ENCODE measurements at places on chromosomes 2 and 18.

DNA sequence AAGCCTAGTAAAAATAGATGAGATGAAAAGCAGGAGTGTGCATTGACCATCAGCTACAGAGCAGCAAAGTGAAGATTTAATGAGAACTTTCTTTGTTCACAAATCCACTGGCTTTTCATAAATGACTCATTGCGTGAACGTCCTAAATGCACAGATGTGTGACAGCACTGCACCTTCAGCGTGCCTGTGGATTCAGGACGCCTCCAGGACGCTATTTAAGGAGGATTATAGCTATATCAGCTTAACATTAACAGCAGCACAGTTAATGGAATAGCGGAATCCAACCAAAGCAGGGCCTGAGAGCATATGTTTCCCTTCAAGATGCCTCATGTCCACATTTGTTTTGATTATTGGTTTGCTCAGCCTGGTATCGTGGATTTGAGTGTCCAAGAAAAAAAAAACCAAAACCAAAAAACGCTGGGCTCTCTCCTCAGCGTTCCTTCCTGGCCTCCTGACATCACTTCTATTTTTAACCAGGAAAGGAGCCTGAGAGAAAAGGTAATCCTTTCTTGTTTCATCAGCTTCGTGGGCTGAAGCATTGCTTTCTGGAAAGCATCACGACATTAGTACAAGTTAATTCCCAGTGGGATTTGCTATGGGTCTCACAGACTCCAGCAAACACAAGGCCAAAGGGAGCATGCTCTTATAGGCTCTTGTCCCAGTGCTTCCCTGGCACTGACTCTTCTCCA is 447.0 kb upstream of the SMIM21 start:
- DNase-seq, result no peak

GRCh38 chr2:126719833-126720351 is 63.9 kb downstream of the GYPC start:
- no peak for DNase-seq

GRCh38 chr2:216428618-216429350 is 16.5 kb downstream of the SMARCAL1 start:
- DNase-seq, result no peak

DNA sequence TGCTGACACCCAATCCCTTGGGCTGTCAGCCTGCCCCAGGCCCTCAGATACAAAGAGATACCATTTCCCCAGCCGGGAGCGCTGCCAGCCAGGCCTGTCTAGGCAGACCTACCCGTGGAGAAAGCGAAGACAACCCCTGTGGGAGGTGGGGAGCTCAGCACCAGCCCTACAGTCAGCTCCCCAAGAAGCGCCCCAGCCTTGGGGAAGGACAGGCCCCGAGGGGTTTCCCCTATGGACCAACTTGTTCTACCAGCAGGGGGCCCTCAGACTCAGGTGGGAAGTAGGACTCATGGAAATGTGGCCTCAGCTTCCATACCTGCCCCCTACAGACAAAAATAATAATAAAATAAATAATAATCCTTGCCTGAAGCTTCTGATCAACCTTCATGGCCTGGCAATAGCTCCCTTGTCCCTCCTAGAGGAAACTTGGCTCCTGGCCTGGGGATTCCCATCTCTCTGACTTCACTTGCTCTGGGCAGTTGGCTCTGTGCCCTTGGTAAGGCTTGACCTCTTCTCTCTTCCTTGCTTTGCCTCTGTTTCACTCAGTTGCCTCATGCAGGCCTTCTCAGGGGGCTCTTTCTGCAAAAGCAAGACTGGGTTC is 7.0 kb downstream of the SLC35F6 start:
- DNase-seq, result no peak

DNA sequence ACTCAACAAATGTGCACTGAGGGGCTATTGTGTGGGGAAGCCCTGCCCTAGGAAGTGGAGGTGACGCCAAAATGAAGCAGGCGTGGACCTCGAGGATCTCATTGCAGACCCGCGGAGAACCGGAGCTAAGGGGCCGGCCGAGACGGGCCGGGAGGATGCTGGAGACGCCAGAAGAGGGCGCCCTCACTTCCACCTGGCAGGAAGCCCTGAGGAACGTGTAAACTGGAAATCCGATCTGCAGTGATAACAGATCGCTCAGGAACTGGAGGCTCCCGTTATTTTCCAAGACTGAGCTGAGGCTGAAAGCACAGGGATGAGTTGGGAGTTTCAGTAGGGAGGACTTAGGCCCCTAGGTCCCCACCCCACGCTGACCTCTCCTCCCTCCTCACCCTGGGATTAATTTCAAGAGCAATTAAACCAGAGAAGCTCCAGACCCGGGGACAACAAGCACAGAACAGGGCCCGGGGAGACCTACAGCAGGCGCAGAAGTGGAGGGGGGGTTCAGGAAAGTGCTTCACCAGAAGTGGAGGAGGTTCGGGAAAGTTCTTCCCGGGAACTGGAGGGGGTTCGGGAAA is 7.7 kb upstream of the COL6A3 start:
- DNase-seq, result peak; percentile 77

GRCh38 chr2:104658144-104658835 is 195.6 kb upstream of the POU3F3 start:
- DNase-seq, result peak; percentile 19

GRCh38 chr2:25389161-25389560 is 47.4 kb upstream of the DNMT3A start:
- no peak for DNase-seq

GRCh38 chr2:238243496-238244076 is 3.7 kb upstream of the HES6 start:
- DNase-seq, result no peak

GRCh38 chr18:25077038-25077943 is 274.7 kb downstream of the ZNF521 start:
- DNase-seq, result peak; percentile 19

GRCh38 chr2:74149247-74149525 is 1.5 kb upstream of the BOLA3 start:
- no peak for DNase-seq

DNA sequence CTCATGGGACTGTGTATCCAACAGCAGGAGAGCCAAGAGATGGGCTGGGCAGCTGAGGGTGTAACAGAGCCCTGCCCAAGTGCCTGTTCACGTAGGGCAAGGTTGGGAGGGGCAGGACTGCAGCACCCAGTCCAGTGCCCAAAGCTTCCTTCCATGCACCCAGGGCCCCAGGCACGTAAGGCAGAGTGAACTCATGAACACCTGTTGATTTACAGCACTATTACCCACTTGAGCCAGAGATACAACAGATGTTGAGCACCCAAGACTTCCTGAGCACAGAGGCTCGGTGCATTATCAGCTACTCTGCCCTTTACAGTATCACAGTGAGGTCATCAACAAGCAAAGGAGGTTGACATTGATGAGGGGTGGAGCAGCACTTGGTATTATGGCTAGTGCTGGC is 50.2 kb upstream of the FHL2 start:
- DNase-seq, result no peak

GRCh38 chr2:118748245-118748885 is 99.1 kb downstream of the EN1 start:
- no peak for DNase-seq

DNA sequence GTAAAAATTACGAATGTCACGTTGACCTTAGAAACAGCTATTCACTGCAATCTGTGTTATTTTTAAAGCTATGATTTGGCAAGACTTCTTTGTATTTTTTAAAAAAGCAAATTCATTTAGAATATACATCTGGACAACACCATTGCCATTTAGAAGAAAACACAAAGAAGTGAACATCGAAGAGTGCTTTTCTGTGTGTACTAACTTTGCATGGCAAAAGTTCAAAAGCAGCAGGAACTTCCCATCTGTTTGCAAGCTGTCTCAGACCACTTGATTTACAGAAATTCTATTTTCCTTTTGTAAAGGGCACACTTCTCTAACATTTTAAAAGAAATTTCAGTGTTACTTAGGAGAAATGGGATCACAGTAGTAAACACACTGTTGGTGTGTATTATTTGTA is 145.9 kb downstream of the CALCRL start:
- DNase-seq, result no peak

DNA sequence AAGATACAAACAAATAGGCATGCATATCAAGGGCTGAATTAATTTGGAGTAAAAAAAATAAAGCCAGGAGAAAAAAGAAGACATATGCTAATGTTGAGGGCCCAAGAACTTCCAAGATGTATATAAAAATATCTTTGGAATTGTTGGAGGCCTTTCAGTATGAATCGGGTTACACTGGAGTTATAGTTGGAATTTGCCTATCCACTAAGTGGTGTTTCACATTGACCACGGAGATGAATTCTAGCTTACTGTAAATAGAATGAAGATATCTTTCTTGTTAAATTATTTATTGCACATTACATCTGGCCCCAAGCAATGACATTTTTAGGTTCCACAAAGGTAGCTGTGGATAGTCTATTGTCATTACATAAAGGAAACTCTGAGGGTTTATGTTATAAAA is 38.5 kb upstream of the TRIB2 start:
- DNase-seq, result no peak

GRCh38 chr2:43790147-43790546 is 16.3 kb downstream of the DYNC2LI1 start:
- no peak for DNase-seq

DNA sequence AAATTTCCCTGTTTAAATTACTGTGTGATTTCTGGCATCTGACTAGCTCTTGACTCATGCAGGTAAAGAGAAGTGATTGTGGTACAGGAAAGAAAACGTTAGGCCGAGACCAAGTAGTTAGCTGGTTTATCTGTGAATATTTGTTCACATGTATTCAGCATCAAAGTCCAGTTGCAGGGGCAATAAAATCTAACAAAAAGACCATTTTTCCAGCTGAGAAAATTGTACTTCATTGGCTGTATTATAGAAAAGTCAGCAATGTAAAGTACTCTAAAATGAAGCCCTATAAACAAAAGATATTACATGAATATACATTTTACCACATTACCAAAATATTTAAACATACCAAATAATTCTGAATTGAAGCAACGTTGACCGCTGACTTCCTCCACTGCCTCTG is 88.3 kb downstream of the NBAS start:
- no peak for DNase-seq

- DNase-seq, result no peak
Measured at GRCh38 chr2:160977376-160977775, 182.9 kb upstream of the TANK start.

GRCh38 chr18:62361288-62361687 is 36.2 kb downstream of the TNFRSF11A start:
- DNase-seq, result no peak

- no peak for DNase-seq
Measured at GRCh38 chr18:36648803-36649202, 180.0 kb downstream of the TPGS2 start.

DNA sequence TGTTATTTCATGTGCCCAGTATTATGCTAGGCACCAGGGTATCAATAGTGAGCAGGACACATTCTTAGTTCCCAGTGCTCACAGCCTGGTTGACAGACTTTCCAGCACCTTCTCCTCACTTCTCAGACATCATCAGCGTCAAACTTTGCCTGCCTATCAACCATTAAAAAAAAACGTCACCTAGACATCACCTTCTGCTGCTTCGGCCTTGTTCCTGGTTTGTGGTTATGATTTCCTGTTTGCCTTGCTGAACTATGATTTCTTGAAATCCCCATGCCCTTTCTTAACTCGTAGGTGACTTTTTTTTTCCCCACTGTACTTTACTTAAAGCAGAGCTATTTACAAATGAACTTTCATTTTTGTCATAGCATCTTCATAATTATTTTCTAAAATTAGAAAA is 60.4 kb upstream of the NABP1 start:
- DNase-seq, result no peak

DNA sequence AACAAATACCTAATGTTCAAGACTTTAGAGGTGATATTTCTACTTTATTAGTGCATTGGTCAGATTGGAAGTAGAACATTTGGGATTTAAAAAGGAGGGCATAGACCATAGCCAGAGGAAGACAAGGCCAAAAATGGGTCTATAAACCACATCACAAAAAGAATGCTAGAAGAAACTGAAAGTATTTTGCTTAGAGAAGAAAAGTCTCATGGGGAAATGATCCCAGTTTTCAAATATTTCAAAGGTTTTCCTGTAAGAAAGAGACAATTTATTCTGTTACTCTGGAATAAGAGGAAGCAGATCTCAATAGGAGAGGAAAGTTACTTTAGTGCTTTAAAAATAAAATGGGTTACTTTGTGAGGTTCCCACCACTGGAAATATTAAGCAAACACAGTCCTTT is 341.4 kb downstream of the TNS1 start:
- DNase-seq, result no peak

DNA sequence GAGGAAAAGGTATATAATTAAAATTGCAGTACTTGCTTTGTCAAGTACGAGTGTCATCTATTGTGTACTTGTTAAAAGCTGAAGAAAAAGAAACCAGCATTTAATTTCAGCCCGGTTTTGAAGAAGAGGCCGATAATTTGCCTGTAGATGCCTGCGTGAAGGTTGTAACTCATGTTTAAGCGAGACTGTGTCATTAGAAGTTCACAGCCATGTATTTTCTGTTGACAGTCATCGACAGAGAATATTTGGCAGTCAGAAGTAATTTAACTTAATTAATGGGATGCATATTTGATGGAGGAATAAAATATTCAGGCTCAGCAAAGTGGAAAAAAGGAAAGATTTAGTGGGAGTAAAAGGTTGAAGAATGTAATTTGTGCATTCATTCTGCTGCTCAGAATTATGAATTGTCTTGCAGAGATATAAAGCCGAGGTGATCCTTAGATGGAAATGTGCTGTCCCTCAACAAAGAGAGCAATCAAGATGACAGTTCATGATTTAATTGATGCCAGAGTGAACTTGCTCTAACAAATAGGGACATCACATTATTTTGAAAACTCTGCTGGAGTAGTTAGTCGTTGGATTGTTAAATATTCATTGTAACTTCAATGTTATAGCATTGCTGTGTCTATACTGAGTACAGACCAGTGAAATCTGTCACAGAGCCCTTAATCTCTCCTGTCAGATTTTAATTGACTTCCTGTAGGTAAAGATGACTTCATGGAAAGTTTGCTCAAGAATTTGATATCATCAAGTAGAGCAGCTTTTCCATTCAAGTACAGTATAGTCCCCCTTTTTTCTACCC is 53.9 kb downstream of the ZNF407 start:
- no peak for DNase-seq

GRCh38 chr2:68466361-68466777 is 725 bp downstream of the FBXO48 start:
- DNase-seq, result peak; percentile 9

DNA sequence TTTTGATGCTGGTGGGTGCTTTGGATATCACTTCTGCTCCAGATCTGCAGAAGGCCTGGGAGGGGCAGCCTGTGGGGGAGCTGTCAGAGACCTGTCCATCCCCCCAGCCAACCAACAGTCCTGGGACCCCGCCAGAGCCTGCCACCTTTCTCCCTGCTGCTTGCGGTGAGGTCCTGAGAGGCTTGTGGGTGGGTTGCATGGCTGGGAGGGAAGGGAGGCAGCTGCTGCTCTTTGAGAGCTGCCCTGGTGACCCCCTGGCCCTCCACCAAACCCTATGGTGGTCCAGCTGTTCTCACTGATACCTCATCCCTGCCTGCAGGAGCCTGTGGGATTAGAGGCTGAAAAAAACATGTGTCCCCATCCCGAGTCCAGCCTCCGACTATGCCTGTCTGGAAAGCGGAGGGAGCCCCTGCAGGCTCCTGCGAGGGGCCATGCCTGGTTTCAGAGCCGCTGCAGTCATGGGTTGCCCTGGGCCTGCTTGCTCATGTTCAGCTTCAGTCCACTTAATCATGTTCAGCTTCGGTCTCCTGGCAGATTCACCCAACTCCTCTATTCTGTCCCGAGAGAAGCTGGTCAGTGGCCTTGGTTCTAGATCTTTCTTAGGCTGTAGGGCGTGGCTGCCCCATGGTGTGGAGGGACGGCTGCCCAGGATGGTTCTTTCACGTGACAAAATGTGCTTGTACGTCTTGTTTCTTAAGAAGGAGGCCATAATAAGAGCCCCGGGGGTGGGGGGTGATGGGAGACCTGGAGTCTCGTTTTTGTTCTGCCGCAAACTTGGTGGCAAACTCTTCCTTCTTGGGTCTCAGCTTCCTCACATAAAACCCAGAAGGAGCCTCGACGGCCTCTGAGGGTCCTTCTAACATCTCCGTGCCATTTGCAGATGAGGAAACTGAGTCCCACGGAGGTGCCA is 98.5 kb downstream of the CTIF start:
- no peak for DNase-seq

Measured in HEK293T (cell line).